Activated CD4-positive, CD25-positive, alpha-beta regulatory T cell (primary cell): ENCODE measurements at places on chromosomes 6 and 20.

GRCh38 chr20:24916412-24916811, 32.7 kb upstream of the CST7 start:
- DNase-seq: no peak

DNA sequence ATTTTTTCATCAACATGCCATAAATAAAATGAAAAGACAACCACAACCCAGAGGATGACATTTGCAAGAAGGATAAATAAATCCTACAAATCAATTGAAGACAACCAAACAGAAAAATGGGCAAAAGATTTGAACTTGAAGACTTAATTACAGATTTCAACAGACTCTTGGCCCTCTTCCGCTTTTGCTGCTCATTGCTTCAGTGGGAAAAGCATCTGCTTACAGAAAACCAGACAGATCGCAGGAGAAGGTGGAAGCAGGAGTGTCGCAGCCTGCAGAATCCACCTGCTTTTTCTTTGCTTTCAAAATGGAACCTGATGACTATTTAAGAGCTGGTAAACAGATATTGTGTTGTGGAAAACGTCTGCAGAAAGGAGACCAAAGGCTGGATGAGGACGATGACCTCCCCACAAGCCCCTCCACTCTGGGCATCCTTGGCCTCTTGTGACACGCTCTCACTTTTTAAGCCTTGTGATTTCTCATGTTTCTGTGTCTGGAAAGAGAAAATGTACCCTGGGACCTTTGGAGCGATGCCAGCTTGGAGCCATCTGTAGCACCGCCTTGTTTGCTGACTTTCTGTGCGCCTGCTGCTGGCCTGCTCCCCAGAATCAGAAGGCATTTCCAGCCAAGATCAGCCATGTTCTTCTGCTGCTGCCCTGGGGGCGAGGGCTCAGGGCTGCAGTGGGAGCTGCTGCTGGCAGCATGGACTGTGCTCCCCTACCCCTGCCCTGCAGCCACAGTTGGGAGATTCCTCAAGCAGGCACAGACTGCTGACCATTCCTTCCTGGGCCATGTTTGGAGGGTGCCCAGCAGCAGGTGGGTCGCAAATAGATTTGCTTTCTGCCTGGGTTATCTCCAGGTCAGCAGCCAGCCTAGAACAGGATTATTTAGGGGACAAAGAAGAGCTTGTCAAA, 3.6 kb upstream of the CSTL1 start:
- no peak for DNase-seq

DNA sequence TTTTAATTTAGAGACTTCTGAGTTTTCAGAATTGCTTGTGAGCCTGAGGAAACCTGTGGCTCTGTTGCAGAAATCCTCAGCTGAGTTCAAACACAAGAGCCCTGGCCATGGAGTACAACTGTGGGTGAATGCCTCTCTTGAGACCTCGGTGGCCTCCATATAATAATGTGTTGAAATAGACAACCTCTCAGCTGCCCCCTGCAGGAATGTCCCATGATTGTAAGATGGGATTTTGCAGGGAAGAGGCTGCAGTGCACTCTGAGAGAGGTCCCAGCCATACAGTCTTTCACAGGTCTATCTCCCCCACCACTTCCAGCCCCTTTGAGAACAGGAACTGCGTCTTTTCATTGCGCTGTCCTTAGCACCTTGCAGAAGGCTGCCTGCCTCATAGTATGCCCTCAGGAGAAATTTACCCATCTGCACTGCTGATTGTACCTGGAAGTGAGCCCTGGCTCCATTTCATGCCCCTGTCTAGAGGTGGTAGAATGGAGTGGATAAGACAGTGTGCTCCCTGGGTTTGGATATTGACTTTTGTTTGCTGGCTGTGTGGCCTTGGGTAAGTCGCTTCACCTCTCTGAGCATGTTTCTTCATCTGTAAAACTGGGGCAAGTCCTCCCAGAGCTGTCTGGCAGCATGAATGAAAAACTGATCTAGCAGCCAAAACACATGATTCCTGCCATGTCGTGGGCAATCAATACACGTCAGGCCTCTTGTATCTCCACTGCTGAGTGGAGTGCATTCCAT, 16.8 kb upstream of the CDH22 start:
- no peak for DNase-seq

DNA sequence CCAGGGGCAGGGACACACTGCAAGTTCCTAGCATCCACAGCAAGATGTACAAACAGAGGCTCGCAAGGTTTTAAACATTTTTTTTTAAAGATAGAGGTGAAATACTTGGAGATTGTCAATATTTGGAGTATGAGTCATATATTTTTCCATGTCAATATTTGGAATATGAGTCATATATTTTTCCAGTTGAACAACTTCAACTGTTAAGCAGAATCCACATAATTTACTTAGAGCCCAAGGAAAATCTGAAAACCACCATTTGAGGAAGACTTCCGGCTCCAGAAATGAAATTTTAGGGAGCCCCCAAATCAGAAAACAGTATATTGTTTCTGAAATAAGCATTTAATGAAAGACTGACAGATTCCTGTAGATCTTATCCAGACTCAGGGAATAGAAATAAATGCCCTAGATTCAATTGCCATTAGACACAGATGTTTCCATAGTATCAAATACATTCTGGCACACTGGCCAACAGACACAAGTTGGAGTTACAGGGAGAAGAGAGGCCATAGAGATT, 51.6 kb upstream of the FAM184A start:
- DNase-seq: no peak

DNA sequence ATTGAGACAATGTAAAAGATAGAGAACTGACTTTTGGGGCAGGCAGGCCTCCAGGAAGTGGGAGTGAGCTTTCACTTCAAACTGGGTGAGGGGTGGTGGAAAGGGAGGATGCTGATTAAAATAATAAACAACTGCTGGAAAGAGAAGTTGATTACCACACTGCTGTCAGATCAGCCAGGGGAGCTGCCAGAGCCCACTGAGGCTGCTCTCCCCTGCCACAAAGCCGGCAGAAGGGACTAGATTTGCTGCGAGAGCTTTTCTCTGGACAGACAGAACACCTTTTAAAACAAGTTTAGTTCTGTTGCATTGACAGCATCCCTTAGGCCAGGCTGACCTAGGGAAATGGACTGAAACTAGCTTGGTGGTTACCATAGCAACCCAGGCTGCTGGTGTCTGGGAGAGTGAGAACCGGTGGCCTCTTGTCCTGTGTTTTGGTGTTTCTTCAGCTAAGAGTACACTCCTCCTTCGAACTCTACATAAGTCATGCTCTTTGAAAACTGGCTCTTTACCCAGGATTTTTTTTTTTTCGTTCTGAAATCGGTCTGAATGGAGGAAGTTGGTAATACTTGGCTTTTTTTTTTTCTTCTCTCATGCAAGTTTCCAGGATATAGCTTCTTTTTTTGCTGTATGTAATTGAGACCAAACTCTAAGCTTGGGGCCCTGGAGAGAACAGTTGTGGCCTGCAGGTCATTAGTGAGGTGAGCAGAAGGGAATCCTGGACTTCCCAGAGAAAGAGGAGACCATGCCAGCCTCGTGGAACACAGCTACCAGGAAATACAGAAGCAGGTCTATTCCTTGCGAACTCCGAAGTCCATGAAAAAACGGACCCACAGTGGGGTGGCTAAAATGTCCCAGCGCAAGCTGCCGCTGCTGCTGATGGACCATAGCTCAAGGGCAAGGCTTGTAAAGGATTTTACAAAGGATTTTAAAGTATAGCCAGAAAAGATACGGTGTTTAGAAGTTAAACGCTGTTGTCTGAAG, 374.4 kb downstream of the UTRN start:
- no peak for DNase-seq
